ENCODE measurements at places on chromosomes 7 and 10.
A peak's percentile ranks its signal among the peaks of the same experiment; 100 is the strongest.

DNA sequence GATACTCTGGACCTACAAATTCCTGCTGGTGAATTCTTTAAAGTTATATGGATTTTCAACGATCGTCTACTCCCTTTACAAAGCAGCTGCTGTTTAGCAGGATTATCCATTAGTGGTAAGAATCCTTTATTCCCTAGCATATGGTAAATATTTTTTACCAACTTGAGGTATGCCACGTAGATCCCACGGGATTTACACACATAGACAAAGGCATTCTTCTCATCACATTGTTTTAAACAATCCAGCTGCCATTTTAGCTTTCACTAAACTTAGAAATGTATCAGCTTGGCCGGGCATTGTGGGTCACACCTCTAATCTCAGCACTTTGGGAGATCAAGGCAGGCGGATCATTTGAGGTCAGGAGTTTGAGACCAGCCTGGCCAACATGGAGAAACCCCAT lies 148.0 kb upstream of the SH2B2 start:
- DNase-seq = no peak

GRCh38 chr10:125768219-125768855 lies 7.3 kb downstream of the MMP21 start:
- no peak for DNase-seq

- no peak for DNase-seq
These were observed 1.1 kb upstream of the GPRIN2 start for GRCh38 chr10:46557319-46558121.

DNA sequence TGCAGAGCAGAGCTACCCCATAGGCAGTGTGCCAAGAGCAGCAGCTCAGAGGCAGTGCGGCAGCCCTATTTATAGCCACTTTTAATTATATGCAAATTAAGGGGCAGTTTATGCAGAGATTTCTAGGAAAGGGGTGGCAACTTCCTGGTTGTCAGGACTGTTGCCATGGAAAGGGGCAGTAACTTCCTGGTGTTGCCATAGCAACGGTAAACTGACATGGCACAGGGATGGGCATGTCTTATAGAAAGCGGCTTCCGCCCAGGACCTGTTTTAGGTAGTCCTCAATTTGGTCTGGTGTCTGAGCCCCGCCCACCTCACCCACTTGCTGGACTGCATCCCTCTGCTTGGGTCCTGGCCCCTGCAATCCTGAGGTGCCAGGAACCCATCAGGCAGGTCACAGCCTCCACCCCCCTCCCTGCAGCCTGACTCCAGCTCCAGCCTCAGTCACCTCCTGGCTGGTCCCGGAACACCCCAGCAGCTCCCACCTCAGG lies 115.8 kb downstream of the TMEM130 start:
- no peak for DNase-seq

DNA sequence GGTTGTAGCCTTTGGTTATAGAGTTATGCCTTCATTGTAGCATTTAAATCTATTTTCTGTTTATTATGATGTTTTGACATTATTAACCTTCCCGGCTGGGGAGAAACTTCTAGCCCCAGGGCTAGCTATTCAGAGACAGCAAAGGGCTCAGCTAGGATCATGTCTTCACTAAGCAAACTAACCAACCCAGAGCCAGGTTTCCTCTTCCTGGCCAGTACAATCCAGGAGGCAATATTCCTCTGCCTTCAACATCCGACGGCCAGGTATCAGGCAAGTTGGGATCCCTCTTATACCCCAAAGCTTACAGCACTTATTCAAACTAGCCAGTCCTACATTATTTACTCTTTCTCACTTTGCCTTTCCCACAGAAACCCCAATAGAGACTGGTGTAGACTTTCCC lies 1060.7 kb upstream of the GHITM start:
- DNase-seq = no peak

- no peak for DNase-seq
These were observed 39.5 kb downstream of the HABP2 start for GRCh38 chr10:113592380-113592779.

GRCh38 chr7:90717296-90718060 lies 121.4 kb downstream of the CDK14 start:
- no peak for DNase-seq

DNA sequence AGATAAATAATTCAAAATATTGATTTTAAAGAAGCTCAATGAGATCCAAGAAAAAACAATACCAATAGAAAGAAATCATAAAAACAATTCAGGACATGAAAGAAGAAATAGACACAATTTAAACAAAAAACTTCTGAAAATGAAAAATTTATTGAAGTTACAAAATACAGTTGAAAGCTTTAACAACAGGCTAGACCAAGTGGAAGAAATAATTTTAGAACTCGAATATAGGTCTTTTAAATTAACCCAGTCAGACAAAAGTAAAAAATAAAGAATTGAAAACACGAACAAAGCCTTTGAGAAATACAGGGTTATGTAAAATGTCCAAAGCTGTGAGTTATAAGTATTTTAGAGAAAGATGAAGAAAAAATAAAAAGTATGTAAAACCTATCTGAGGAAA lies 152.4 kb upstream of the SMIM30 start:
- no peak for DNase-seq

GRCh38 chr10:132583456-132583855 lies 45.9 kb downstream of the INPP5A start:
- no peak for DNase-seq

DNA sequence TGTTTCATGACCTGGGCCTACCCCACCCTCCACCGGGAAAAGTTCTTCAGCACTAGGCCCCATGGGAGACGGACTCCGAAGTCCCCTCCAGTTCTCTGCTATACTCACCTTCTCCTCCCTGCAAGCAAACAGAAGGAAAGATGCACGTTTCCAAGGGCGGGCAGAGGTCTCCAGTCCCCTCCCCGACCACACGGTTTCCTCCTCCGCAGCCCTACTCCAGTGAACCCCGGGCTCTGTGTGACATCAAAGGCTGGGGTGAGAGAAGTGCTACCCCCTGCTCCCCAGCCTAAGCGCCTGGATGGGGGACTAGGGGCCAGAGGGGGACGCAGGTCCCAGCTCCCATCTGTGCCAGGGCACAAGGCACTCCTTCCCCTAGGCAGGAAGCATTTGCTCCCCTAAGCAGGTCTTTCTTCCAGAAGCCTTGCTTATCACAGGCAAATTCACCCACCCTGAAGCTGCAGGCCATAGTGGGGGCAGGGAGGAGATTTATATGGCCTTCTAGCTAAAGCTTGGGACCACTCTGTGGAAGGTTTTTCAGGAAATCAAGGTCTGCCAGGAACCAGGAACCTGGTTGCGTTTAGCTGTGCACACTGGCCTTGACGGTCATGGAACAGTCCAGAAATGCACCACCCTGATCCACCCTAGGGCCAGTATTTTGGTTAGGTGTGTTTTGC lies 52.8 kb downstream of the ASB13 start:
- no peak for DNase-seq

GRCh38 chr10:25707572-25707971 lies 226.5 kb upstream of the MYO3A start:
- no peak for DNase-seq

DNA sequence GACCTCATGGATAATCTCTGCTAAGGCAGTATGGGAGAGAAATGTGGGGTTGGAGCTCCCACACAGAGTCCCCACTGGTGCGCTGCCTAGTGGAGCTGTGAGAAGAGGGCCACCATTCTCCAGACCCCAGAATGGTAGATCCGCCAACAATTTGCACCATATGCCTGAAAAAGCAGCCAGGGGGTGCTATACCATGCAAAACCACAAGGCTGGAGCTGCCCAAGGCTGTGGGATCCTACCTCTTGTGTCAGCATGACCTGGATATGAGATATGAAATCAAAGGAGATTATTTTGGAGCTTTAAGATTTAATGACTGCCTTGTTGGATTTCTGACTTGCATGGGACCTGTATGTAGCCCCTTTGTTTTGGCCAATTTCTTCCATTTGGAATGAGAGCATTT lies 27.0 kb upstream of the SAMD9L start:
- no peak for DNase-seq

DNA sequence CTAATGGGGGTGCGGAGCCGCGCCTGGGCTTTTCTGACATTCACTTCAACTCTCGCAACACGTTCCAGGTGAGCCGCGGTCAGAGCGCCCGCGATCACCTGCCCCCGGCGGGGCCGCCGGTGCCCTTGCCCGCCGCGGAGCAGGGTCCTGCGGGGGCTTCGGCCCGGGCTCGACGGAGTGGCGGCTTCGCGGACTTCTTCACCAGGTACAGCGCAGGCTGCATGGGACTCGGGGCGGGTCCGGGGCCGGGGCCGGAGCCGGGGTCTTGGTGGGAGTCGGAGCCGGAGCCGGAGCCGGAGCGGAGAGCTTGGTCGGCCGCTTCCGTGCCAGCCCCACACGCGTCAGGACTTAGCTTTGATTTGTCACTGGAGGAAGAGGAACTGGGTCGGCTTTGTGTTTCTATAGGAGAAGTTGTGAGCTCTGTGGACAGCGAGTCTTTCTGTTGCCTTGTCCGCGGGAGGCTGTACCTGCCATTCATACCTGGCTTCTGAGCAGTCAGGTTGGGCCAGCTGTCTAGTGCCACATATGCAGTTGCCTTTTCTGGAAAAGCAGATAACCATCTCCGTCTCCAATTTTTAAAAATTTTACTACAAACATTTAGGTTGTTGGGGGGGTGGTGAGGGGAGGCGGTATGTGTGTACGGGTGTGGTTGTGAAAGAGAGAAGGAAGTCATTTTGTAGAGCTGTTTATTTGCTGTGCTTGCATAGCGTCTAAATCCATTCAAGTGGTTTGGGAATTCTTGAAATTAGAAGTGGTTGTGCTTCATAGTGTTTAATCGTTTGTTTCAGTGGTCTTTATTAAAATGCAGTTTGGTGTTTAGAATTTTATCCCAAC lies 1.3 kb downstream of the TBC1D12 start:
- peak; percentile 51 for DNase-seq

DNA sequence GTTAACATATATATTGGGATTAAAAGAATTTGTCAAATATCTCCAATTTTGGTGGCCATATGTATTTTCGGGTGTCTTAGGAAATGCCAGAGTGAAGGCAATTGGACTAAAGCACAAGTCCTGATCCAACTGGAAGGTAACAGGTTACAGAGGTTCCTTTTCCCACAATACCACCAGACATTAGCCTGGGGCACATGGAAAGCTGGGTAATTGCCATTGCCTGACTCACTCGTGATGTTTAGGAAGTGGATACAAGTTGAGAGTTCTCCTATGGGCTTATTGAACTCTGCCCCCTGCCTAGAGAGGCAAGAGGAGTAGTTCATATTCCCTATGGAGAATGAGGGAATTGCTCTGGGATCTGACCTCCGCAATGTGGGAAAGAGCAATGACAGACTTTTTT lies 5.7 kb downstream of the DNAH11 start:
- no peak for DNase-seq
